Stimulated activated CD4-positive, alpha-beta T cell treated with anti-CD3 and anti-CD28 coated beads, TNF-alpha, amount 100 ng/mL, for 1 hour (primary cell): ENCODE measurements at places on chromosomes 2 and 18.

DNA sequence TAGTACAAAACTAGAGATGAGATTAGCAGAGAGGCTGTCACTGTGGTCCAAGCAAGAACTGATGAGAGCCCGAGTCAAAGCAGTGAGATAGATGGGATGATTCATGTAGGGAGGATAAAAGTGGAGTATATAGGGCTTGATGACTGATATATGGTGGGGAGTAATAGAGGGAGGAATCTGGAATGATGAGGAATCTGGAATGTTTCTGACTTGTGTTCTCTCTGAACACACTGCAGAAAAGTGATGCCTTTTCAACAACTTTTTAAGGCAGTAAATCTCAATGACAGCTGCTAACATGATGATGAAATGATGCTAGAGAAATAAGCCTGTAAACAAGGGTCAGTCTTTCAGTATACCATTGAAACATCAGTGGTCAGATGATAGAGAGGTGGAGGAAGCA is 143.5 kb upstream of the SP5 start:
- no peak for DNase-seq

DNA sequence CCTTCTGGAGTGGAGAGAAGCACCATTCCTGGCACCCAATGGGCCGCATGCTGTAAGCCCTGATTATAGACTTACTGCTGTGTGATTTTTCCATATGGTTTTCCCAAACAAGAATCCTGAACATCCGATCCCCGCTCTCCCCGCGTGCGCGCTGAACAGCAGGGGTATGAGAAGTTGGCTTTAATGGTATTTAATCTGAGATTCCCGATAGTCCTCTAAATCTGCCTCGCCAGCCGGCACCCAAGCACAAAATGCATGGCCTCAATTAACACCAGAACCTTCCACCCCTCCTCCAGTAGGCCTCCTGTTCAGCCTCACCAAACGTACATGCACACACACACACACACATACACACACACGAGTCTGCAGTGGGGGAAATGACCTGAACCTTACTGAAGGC is 480.3 kb downstream of the BCL11A start:
- no peak for DNase-seq

GRCh38 chr18:13912601-13913000 is 2.7 kb downstream of the MC2R start:
- DNase-seq, result no peak

DNA sequence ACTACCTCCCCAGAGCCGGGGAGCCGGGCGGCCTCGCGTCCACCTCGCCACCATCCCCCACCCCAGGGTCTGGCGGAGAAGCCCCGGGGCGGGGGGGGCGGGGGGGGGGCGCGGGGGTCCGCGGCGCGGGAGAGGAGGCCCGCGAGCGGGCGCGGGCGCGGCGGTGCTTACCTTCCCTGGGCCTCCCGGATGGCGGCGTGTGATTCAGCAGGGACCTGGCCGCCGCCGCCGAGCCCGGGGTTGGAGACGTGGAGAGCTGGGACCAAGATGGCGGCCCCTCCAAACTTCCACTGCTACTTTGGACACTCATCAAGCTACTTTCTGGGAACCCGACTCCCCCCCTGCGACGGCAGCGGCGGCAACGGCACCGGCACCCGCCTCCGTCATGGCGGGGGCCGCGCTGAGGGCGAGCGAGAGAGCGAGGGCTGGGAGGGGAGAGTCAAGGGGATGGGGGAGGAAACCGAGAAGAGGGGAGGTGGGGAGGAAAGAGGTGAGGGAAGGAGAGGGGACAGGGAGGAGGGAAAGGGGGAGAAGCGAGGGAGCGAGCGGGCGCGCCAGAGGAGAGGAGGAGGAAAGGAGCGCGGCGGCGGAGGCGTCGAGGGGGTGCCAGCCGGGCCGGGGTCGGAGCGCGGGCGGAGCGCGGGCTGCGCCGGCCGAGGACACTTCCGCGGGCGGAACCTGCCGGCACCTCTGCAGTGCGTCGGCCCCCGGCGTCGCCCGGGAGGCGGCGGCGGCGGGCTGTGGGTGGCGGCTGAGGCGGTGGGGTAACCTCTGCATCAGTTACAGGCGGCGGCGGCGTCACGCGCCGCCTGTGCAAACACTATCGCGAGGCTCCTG is at the start of gene TLK1:
Gene TLK1, minus strand, starts transcription at position 775 of the 837 bp plus-strand sequence. Its CDS starts 465 bp downstream, at position 310.
- peak; percentile 43 for DNase-seq

DNA sequence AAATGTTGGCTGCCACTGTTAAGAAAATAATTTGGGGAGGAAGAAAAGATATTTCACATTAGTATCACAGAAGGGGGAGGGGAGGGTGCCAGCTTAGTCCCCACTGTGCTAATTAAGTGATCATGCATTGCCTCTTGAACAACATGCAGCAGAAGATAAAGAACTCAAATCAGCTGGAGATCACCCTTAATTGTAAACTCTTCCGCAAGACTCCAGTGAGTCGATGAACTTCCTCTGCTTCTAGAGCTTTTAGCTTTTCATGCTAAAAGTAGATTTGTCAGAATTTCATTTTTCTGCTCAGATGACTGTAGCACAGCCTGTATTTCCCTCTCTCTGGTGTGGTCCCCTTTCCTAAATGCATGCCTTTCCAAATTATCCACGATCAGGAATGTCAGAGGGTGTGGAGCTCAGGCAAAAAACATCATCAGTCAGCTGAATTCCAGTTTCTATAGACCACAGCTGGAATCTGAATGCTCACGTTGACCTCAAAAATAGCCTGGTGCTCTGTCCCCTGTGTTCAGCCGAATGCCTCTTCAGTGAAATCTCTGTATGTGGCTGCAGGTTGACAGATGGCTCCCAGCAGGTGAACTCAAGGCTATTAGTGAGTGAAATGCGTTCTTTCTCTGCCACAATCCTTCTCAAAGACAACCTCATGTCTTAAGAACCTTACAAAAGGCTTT is 156.8 kb upstream of the UNC80 start:
- DNase-seq, result no peak
